ENCODE measurements at places on chromosomes 5 and 9.

- DNase-seq, result peak; percentile 95
Observed at GRCh38 chr9:130962418-130963316, 23.6 kb upstream of the FIBCD1 start.

DNA sequence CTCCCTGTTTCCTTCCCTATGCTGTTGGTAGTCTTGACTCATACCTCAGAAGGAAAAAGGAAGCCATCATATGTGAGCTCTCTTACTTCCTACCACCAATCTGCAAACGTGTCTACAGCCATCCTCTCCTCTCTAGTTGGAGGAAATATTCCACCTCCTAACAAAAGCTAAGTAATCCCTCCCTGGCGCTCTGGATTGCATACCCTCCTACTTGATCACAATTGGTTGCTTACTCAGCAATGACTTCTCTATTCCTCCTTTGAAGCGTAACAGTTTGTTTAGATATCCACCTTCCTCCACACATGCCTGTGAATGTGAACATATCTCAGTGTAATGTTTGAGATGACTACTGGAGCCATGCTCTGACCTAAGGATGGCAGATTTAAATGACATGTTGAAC is 18.2 kb downstream of the RUSC2 start:
- peak; percentile 64 for DNase-seq

DNA sequence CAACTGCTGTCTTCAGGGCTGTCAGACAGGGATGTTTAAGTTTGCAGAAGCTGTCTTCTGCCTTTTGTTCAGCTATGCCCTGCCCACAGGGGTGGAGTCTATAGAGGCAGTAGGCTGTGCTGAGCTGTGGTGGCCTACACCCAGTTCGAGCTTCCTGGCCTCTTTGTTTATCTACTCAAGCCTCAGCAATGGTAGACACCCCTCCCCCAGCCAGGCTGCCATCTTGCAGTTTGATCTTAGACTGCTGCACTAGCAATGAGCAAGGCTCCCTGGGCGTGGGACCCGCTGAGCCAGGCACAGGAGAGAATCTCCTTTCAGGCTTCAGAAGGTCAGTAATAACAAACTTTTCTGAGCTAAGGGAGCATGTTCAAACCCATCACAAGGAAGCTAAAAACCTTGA is 545.3 kb downstream of the TLE4 start:
- no peak for DNase-seq

DNA sequence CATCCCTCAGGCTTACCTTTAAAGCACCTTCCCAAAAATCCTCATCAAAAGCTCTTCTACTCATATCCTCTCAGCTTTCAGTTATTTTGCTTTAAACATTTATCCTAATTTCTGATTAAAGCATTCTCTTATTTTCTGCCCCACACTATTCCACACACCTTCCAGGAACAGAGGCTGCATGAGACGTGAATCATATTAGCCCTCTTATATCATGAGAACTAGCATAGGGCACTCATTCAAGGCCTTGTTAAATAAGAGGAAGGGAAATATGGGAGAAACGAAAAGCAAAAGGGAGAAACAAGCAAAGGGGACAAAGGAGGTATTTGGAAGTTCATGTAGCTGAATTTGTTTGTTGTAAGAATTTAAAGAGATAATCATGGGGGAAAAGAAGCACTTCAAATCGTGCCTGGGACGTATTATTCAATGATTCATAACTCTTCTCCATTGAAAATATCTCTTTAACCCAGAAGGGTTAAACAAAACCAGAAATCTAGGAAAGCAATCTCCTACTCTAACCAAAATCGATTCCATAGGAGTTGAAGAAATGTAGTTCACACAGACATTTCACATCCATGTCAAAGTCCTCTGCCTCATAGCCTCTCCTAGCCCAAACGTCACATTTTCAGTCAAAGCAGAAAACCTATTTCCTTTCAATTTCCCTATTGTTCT is 4.1 kb downstream of the ALDH1A1 start:
- no peak for DNase-seq

GRCh38 chr5:1476181-1476966 is 31.1 kb upstream of the SLC6A3 start:
- DNase-seq, result no peak

- peak; percentile 40 for DNase-seq
Observed at GRCh38 chr5:150438873-150439546, 10.5 kb downstream of the RPS14 start.

DNA sequence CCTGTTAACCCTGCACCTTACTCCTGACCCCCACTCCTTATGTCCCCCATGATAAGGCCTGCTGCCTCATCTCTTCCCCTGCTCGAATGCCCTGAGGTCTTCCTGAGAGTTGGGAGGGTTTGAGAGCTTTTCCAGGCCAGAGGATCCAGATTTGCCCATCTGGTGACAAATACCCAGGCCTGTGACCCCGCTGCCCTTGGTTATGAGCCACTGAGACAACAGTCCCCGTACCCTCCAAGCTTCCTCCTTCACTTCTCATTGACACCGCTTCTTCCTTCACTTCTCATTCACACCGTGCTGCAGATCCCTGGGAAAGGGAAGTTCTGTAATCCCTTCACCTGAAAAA is 593 bp downstream of the GM2A start:
- no peak for DNase-seq
